Dermis blood vessel endothelial cell (primary cell): ENCODE measurements at places on chromosomes 11 and 22.
A peak's percentile ranks its signal among the peaks of the same experiment; 100 is the strongest.

GRCh38 chr22:45925811-45926351, 51.1 kb downstream of the WNT7B start:
- no peak for DNase-seq

- peak; percentile 27 for DNase-seq
Measured at GRCh38 chr11:73085189-73085875, 56.8 kb downstream of the FCHSD2 start.

DNA sequence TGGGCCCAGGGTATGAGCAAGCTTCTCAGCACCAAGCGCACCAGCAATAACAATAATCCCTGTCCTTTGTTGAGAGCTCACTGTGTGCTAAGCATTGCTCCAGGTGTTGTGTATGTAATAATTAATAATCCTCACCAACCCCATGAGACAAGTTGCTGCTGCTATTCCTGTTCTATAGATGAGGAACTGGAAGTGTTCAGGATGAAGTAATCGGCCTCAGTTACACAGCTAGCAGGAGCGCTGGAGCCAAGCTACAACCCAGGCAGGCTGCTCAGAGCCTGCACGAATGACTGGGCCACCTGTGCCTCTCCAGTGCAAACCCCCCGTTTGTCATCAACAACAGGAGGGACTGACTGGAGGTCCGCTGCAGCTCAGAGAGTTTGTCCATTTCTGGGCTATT, 35.2 kb upstream of the CECR2 start:
- DNase-seq, result no peak

- DNase-seq, result no peak
Measured at GRCh38 chr11:11777897-11778296, 63.9 kb upstream of the USP47 start.

GRCh38 chr11:32870676-32871075, 21.9 kb upstream of the QSER1 start:
- peak; percentile 18 for DNase-seq

DNA sequence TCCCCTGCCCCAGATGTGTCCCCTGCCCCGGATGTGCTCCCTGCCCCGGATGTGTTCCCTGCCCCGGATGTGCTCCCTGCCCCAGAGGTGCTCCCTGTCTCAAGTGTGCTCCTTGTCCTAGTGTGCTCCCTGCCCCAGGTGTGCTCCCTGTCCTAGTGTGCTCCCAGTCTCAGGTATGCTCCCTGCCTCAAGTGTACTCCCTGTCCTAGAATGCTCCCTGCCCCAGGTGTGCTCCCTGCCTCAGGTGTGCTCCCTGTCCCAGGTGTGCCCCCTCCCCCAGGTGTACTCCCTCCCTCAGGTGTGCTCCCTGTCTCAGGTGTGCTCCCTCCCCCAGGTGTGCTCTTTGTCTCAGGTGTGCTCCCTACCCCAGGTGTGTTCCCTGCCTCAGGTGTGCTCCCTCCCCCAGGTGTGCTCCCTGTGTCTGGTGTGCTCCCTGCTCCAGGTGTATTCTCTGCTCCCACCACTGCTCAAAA, 48.7 kb upstream of the RASD2 start:
- DNase-seq, result no peak

GRCh38 chr22:24390576-24390975, 36.8 kb upstream of the ADORA2A start:
- DNase-seq, result no peak

DNA sequence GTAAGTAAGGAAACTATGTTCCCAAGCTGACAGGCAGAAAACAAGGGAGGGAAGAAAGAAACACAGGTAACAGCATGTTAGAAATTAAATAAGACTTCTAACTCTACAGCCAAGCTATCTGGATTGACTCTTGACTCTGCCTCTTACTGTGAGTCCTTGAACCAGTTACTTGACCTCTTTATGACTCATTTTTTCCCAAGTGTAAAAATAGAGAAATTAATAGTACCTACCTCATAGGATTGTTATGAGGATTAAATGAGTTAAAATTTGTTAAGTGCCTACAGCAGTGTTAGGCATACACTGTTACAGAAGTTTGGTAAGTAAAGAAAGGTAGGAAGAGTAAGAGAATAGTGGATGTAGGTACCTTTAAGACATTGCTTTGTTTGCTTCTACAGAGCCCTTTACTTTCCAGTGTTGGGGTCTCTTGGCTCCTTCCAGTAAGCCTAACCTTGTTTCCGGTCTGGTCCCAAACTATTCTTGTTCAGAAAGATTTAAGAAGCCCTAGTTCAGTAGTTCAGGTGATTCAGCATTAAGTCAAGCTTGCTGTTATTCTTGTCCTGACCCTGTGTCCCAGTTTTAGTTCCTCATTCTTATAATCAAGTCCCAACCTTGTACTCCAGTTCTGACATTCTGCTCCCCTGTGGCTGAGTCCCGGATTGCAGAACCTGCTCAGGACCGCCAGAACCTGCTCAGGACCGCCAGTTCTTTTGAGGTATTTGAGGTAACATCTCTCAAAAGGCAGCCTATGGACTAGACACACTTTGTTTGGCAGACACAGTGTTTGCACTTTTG, 963.4 kb upstream of the CCDC90B start:
- no peak for DNase-seq

DNA sequence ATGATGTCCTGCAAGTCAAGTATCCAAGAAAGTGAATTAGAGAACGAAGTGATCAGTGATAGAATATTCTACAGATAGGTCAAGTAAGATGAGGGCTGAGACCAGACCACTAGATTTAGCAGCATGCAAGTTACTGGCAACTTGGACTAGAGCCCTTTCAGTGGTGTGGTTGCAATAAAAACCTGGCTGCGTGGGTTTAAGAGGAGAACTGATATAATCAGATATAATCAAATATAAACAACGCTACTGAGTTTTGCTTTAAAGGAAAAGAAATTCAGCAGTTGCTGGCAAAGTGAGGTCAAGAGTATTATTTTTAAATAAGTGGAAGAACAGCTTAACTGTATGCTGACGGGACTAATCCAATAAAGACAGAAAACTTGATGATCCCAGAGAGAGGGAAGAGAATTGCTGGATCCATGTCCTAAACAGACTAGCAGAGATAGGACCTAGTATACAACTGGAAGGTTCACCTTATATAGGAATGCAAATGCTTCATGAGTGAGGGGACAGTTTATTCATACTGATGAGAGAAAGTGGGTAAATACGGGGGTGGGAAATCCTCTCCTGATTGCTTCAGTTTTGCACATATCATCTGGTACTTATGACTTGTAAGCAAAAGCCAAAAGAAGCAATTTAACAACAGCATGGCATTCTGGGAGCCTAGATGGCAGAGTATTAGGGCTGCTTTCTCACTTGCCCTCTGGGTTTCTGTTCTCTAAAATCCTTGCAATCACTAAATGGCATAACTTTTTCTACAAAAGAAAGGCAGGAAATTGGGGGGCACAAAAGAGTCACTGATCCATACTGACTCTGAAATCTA, 146.2 kb downstream of the RBFOX2 start:
- peak; percentile 26 for DNase-seq

DNA sequence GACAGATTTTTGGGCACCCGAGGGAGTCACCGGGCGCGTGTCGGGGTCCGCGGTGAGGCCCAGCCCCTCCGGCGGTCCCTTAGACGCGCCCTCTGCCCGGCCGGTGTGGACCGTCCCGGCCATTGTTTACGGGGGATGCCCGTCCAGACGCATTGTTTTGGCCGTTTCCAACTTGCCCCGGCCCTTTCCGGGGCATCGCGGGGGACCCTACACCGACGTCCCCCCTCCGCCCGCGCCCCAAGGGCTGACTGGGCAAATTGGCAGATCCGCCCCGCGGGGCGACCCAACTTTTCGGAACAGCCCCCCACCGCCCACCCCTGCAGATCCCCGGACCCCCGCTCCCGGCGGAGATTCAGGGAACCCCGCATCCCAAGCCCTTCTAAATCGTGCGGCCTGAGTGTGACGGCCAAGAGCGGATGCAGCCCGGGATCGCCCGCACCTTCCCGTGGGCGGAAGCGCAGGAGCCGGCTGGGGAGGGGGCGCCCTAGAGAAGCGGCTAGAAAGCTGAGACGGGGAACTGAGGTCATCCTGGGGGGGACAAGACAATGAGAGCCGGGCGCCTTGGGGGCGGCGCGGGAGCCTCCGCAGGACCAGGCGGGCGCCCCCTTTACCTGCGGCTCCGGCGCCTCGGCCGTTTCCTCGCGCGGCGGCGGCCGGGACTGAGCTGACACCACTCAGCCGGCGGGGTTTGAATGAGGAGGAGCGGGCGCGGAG, 17.1 kb upstream of the CCT8L2 start:
- DNase-seq, result no peak

DNA sequence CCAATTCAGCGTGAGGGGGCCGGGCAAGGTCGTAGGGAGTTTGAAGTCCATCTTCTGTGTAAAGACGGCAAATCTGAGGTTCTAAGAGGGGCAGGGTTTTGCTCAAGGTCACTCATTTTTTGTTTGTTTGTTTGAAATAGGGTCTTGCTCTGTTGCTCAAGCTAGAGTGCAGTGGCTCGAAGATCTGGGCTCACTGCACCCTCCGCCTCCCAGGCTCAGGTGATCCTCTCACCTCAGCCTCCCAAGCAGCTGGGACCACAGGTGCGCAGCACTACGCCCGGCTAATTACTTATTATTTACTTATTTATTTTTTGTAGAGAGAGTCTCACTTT, 355 bp upstream of the AP1B1 start:
- no peak for DNase-seq

GRCh38 chr11:128039140-128040021, 548.0 kb downstream of the ETS1 start:
- peak; percentile 32 for DNase-seq

GRCh38 chr11:111397034-111397433, 18.0 kb upstream of the POU2AF1 start:
- no peak for DNase-seq
